ENCODE measurements at places on chromosomes 1 and 21. TPM values are rescaled to one million over a fixed set of nuclear protein-coding genes. Genes with fewer than 3 reads are reported as not detected.
A peak's percentile ranks its signal among the peaks of the same experiment; 100 is the strongest.

DNA sequence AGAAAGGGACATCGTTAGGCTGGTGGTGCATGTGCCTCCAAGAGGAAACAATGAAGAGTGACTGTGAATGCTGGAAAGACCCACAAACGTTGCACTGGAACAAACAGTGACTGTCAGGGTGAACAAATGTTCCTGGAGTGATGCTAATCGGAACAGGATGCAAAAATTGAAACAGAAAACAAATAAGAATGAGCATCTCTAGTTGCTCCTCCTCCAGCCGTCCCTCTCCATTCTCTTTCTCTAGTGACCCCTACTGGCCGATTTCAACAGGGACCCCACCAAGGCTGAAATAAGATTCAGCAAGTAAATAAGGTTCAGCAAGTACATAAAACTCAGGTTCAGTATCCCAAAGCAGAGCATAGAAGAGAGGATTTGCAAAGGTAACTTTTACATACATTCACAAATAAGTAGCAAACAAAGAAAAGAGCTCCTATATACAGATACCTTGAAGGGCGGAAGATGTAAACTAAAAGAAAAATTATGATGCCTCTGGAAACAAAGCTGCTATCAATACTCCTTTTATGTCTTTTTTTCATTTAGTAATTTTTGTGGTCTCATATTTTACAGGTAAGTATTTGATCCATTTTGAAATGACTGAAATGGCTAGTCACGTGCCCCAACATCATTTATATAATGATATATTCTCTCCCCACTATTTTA is 836.1 kb upstream of the ADAMTS5 start:
- DNase-seq, result no peak

DNA sequence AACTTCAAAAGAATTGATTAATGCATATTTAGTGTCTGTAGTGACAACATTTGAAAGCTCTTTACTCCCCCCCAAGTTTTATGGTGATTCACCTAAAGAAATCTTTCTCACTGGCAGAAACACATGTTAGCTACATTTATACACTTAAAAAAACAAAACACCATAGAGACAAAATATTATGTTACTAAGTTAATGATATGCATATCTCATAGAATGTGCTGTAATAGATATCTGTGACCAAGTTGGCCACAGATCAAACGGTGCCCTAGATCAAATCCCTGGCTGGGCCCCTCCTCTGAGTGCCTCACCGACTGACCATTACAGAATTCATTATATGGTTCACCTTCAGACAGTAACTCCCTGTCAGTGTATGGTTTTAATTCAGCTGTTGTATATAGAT is 322.1 kb upstream of the LYPLAL1 start:
- no peak for DNase-seq

Gene C4BPA
- not detected for total RNA-seq

- DNase-seq, result no peak
Measured at GRCh38 chr1:206590025-206590758, 22.1 kb downstream of the EIF2D start.

DNA sequence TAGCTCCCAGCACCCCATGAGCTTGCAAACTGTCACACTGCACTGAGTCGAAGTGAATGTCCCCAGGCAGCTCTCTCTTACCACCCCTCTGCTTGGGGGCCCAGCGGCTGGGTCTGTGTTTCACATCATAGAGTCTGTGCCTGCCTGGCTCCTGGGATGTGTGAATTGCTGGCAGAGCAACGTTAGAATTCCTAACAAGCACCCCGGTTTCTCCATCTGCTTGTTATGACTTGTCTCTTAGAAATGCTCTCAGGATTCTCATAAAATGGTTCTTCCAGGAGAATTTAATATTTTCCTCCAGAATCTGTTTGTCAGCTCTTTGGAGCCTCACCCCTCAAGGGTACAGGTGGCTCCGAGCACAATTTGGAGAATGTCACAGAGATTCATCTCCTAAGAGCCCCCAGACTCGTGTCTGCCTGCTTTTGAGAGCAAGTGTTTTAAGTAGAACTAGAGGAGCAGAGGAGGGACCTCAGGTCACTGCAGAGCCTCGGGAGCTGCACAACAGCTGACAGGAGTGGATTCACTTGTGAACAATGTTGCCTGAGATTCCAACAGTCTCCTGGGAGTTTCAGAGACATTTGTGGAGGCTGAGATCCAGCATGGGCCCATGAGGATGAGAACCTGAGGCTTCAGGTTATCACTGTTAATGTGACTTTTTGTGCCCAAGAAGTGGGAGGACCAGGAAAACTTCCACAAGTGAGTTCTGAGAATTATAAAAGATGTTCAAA is 131.5 kb downstream of the KCNJ6 start:
- DNase-seq, result no peak

GRCh38 chr1:82560566-82560965 is 759.8 kb downstream of the ADGRL2 start:
- no peak for DNase-seq

GRCh38 chr1:234683861-234684632 is 74.1 kb upstream of the IRF2BP2 start:
- peak; percentile 32 for DNase-seq

Gene ZMYM1
- 17.3 TPM for total RNA-seq

DNA sequence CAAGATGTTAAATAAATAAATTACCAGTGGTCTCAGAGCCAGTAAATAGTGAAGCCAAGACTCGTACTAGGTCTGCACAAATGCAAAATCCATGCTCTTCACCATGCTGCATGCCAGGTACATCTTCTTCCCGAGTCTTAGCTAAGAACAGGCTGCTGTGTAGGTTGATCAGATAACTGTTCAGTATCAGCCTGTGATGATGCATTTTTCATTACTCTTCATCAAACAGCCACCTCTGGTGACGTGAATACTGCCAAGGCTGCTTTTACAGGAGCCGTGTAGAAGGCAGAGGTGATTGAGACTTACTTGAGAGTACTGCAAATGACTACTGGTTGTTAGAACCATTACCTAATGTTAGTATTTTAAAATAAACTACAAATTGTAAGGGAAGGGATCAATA is 39.3 kb upstream of the HOOK1 start:
- DNase-seq, result no peak

- DNase-seq, result no peak
Measured at GRCh38 chr1:212161231-212161781, 123.9 kb upstream of the PPP2R5A start.

- no peak for DNase-seq
Measured at GRCh38 chr1:61263905-61264824, 181.8 kb downstream of the NFIA start.

Gene INSRR
- 0.40 TPM for total RNA-seq

- peak; percentile 23 for DNase-seq
Measured at GRCh38 chr1:164296172-164296571, 262.8 kb upstream of the PBX1 start.

GRCh38 chr1:213987422-213987926 is 299 bp upstream of the PROX1 start:
- DNase-seq, result no peak

GRCh38 chr1:240468656-240469055 is 143.3 kb downstream of the GREM2 start:
- no peak for DNase-seq

GRCh38 chr21:42317341-42317741 is 2.1 kb upstream of the TFF3 start:
- no peak for DNase-seq

- no peak for DNase-seq
Measured at GRCh38 chr1:160800645-160801408, 4.9 kb downstream of the LY9 start.

Gene PDC
- not detected for total RNA-seq

Gene CFHR5
- total RNA-seq, result 0.11 TPM

Gene CCDC185
- not detected for total RNA-seq

Gene CPLANE2
- total RNA-seq, result 13.3 TPM

Gene ACTA1
- total RNA-seq, result 1.5 TPM

Gene FCGR2B
- 1.5 TPM for total RNA-seq

Gene KIF26B
- 10.9 TPM for total RNA-seq

Gene GRIK1
- total RNA-seq, result 12.0 TPM

DNA sequence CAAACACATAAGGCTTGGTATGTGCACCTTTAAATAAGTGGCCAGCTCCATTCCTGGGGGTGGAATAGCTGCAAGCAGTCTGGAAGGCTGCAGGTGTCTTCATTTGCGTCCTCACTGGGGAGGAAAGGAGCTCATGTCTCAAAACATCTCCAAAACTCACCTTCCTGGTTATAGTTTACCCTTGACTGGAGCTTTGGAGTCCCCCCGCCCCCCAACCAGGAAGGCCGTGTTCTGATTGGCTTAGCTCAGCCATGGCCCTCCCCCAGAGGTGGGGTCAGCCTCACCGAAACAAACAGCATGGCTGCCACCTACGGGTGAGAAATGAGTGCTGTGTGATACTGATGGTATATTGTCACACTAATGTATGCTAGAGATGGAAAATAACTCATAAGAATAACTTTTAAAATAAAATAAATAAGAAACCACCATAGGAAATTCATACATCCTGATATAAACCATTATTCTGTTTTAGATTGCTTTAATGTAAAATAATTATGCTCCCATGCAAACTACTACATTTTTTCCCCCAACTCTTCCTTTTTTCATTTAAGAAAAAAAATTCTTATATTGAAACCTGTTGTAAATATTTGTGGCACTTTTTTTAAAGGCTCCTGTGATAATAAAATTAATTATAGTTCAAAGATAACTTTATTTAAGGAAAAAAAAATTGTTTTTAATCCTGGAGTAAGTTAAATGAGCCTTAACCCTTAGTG is 90.8 kb downstream of the ZP4 start:
- no peak for DNase-seq

- DNase-seq, result peak; percentile 11
Measured at GRCh38 chr1:218494449-218494852, 149.3 kb downstream of the TGFB2 start.

Gene HSPA6
- total RNA-seq, result 0.77 TPM

Gene NBPF20
- total RNA-seq, result 6.1 TPM

Gene PLEKHO1
- total RNA-seq, result 38.4 TPM

DNA sequence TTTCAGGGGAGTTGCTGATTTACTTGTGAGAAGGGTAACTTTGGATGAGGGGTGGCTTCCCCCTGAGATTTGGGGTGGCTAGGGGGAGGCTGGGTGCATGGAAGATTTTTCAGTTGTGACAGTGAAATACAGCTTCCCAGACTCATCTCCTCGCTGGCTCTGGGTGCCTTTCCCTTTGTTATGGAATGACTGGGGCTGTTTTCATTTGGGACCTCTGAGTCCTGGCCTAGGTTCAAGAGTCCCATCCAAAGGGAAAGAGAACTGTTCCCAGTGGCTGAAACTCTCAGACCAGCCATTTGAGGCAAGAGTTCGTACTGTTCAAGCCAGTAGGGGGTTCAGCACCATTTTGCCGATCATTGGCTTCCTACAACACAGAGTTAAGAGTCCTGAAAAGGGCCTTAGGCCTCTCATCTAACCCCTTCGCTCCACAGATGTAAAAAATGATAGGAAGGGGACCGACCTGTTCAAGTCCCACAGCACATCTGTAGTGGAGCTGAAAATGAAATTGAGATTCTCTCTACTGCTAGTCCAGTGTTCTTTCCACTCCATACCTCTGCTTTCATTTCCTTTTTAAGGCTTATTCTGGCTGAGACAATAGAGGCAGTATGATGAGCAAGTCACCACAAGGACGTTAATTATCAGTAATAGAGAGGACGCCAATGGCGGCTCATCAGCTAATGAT is 958 bp downstream of the DDR2 start:
- no peak for DNase-seq

All from spinal cord (tissue), 10 donors.